ENCODE measurements at places on chromosomes 6 and 20.

DNA sequence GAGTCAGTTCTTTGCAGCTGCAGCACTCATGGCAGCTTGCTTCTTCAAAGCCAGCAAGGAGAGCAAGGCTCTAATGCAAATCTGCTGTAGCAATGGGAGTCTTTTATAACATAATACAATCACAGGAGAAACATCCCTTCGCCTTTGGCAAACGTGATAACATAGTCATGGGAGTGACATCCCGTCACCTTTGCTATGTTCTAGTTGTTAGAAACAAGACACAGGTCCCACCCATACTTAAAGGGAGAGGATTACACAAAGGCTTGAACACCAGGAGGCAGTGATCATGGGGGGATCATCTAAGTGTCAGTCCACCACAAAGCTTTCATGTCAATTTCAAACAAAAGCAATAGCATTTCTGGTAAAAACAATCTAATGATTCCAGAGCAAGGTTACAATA, 40.1 kb upstream of the PHACTR2 start:
- DNase-seq, result no peak

- DNase-seq, result no peak
Observed at GRCh38 chr6:89956182-89956581, 61.9 kb downstream of the GJA10 start.

GRCh38 chr6:96812077-96812703, 25.1 kb downstream of the GPR63 start:
- no peak for DNase-seq

DNA sequence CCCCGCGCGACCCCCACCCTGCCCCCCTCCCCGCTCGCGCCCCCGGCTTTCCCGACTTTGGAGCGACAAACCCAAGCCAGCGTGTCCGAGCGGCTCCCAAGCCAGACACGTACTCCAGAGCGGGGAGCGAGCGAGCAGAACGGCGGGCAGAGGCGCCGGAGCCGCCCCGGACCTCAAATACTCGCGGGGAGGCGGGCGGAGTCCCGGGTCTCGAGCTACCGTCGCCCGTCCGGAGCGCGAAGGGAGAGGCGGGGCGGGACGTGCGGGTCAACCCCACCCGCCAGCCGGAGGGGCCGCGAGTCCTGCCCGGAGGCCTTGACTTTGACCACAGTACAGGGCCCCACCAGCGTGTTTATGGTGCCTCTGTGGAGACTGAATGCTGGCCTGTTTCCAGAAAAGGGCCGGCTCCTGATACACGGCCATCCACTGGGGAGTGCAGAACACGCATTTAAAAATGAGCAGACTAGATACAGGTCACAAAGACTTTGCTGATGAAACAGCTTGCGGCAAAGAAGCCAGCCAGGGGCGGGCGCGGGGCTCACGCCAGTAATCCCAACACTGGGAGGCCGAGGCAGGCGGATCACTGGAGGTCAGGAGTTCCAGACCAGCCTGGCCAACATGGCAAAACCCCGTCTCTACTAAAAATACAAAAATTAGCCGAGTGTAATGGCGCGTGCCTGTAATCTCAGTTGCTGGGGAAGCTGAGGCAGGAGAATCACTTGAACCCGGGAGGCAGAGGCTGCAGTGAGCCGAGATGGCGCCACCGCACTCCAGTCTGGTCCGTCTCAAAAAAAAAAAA, at the start of gene SERPINB6:
SERPINB6 (minus strand) TSS at position 148 of the 799 bp plus-strand sequence. CDS start 12,235 bp downstream, outside the sequence.
- no peak for DNase-seq

GRCh38 chr20:63009988-63010769, 3.4 kb upstream of the BHLHE23 start:
- DNase-seq, result no peak

GRCh38 chr6:73182021-73182607, 43.2 kb downstream of the KHDC1L start:
- no peak for DNase-seq

- no peak for DNase-seq
Observed at GRCh38 chr6:116387374-116387773, 16.6 kb downstream of the DSE start.

Measured in glomerular endothelial cell (primary cell).